ENCODE measurements at places on chromosomes 11 and 22. TPM values are rescaled to one million over a fixed set of nuclear protein-coding genes. Genes with fewer than 3 reads are reported as not detected.

The NARS2 gene
- 22.1 TPM for total RNA-seq

The BBOX1 gene
- not detected for total RNA-seq

The API5 gene
- total RNA-seq, result 73.7 TPM

The ADM2 gene
- 0.50 TPM for total RNA-seq

The OR2AG2 gene
- 0.01 TPM for total RNA-seq
